HCEC 1CT (cell line): ENCODE measurements at places on chromosomes 13 and 19.

- no peak for DNase-seq
These were observed 17.8 kb downstream of the DPF1 start for GRCh38 chr19:38206006-38206745.

GRCh38 chr13:109989686-109990085, 203.3 kb upstream of the IRS2 start:
- peak; percentile 58 for DNase-seq

GRCh38 chr13:97568850-97569249, 134.9 kb downstream of the RAP2A start:
- no peak for DNase-seq

- DNase-seq = no peak
These were observed 170.6 kb upstream of the TSC22D1 start for GRCh38 chr13:44746690-44747089.

DNA sequence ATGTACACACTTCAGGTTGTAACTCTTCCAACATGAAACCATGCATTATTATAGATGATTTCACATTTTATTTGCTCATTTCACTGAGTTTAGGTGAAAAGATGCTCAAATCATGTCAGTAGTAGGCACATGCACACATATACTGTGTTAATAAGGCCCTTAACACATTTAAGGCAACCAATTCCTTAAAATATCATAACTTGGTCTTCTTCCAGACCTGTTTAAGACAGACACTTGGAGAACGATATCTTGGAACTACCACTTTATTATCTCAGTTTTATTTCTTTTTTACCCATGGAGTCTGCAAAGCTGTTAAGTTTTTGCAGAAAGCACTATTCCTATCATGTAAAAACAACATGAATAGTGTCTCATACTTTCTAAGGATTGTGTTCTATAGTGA, 395.2 kb upstream of the MIR17HG start:
- DNase-seq = no peak

DNA sequence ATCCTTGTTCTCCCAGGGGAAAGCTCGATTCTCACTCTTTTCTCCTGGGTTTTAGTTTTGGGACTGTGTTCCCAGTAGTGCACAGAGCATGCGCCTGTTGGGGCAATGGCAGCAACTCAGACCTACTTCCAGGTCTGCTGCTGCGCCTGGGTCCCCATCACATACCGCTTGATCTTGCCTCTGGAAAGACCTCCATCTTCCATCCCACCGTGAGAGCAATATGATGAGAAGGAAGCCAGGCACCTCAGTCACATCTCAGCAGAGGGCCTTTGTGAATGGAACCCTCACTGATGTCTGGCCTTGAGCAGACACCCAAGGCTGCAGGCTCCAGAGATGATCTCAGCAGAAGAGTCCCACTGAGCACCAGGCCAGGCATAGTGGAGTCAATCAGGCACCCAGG, 176.8 kb upstream of the ZNF507 start:
- no peak for DNase-seq

GRCh38 chr13:52371736-52372247, 34.2 kb downstream of the THSD1 start:
- peak; percentile 56 for DNase-seq

DNA sequence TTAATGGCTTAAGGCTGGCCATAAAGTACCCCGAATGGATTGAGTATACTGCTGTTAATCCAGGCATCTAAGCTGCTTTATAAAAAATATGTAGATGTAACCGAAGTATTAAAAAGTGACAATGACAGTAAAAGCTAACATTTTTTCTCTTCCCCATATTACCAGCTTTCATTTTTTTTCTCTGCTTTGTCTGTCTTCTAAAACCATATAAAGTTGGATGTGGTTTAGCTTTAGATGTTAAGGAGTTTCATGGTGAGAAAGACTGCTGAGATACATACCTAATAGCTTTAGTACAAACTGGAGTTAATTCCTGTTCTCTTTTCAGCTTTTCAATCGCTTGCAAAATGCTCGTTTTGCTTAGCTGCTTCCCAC, 838 bp downstream of the AKAP11 start:
- no peak for DNase-seq

DNA sequence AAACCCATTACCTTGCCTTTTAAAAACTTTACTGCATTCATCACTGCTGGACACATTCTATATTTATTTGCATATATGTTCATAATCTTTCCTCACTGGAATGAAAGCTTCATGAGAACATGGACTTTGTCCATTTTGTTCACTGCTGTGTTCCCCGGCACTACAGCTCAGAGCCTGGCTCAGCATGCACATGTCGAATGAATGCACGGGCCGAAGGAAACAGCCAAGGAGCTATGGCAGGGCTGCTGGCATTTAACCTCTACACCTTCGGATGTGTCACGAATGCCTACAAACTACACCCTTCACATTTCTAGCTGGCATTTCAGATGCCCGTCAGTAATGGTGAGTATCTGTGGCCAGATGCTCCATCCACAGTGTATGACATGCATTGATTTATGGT, 7.6 kb downstream of the MTIF3 start:
- DNase-seq = no peak

GRCh38 chr19:29630655-29631054, 24.6 kb downstream of the POP4 start:
- DNase-seq = peak; percentile 9

DNA sequence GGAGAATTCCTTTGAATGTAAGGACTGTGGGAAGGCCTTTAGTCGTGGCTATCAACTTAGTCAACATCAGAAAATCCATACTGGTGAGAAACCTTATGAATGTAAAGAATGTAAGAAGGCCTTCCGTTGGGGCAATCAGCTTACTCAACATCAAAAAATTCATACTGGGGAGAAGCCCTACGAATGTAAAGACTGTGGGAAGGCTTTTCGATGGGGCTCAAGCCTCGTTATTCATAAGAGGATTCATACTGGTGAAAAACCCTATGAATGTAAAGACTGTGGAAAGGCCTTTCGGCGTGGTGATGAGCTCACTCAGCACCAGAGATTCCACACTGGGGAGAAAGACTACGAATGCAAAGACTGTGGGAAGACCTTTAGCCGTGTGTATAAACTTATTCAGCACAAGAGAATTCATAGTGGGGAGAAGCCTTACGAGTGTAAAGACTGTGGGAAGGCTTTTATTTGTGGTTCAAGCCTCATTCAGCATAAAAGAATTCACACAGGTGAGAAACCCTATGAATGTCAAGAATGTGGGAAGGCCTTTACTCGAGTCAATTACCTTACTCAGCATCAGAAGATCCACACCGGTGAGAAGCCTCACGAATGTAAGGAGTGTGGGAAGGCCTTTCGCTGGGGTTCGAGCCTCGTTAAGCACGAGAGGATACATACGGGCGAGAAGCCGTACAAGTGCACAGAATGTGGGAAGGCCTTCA, 39.2 kb downstream of the ZNF331 start:
- no peak for DNase-seq

DNA sequence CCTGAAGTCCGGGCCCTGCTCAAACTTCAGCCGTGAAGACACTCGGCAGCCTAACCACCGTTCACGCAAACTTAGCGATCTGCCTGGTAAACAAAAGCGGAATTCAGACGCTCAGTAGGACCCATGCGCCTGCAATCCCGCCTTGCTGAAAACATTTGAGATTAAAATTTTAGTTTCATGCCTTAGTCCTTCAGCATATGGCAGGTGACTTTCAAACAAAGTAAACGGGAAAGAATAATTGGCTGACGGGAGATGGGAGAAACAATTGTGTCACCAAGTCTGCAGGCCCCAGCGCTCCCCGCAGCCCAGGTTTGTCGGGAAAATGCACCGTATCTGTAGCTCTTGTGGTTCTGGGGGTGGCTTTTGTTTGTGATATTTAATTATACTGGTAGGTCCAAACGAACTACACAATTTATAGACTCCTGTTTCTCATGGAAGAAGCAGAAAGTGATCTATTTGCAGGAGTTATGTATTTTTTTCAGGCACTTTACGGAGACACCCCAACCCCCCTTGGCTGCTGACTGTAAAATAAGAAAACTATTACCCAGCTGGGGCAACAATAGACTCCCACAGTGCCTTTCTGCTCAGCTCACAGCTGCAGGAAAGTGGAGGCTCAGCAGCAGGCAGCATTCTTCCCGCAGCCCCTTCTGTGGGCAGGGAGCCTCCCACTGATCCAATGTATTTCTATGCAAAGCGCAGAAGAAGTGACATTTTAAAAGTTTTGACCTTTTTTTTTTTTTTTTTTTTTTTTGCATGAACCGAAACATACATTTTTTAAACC, 94.8 kb downstream of the SOX1 start:
- DNase-seq = no peak

DNA sequence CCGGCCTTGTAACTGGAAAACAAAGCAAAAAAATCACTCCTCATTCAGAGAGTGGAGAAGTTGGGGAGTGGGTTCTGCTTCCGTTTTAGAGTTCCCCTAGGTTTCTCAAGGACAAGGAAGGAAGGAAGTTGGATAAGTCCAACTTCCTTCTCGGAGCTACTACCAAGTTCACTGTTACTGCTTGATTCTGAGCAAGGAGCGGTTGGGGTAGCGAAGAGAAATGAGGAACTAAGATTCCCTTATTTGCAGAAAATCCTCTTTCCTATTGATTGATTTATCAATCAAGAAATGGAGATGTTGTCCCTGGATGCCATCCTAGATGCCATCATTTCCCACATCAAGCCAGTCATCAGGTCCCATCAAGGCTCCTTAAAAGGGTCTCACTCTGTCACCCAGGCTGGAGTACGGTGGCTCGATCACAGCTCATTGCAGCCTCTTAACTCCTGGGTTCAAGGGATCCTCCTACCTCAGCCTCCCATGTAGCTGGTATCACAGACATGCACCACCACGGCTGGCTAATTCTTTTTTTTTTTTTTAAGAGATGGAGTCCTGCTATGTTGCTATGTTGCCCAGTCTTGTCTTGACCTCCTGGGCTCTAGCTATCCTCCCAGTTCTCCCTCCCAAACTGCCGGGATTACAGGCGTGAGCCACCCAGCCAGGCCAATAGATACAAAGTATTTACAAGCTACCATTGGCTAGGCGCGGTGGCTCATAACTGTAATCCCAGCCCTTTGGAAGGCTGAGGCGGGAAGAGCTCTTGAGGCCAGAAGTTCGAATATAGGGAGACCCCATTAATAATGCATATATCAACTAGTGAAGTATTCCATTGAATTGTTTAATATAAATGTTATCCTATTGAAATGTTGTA, 809 bp upstream of the B9D2 start:
- no peak for DNase-seq

DNA sequence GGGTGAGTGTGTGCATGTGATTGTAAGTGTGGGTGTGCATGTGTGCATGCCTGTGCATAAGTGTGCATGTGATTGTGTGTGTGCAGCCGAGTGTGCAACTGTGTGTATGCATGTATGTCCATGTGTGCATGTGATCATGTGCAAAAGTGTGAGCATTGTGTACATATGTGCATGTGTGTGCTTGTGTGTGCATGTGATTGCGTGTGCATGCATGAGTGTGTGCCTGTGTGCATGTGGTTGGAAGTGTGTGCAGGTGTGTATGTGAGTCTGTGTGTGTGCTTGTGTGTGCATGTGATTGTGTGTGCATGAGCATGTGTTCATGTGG, 3.5 kb downstream of the PODNL1 start:
- no peak for DNase-seq

- DNase-seq = no peak
These were observed 8.2 kb upstream of the SIAH3 start for GRCh38 chr13:45859705-45860104.

DNA sequence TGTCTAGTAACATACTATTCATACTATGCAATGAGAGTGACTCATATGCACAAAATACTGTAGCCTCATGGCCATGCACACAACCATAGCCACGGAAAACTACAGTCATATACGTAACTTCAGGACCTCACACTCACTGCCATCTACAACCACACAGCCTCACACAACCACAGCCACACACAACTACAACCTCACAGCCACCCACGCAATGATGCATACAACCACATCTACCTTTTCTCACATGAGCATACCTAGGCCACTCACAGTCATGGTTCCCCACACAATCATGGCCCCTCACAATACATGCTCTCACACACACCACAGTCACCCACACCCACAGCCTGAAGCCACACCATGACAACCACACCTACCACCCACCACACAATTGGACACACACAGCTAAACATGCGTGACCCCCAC, 8.7 kb upstream of the TNFSF14 start:
- peak; percentile 77 for DNase-seq

DNA sequence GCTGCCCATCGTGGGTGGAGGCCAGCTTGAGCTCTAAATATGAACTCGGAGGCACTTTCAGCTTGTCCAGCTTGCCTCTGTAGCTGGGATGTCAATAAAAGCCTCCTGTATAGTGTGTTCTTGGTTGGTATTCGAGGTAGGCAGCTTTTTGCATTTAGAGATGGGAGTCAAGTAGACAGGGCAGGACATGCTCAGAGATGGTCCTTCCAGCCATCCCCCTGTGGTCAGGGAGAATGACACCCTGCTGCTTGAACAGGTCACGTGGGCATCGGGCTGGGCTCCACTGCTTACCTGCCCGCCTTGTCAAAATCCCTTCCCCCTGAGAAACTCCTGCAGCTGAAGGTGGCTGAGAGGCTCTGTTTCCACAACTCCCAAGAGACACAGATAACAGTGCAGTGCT, 302.5 kb downstream of the ZNF536 start:
- no peak for DNase-seq

- DNase-seq = peak; percentile 3
These were observed 6.7 kb upstream of the ZNF761 start for GRCh38 chr19:53424968-53425597.

- DNase-seq = no peak
These were observed at the start of gene A1BG for GRCh38 chr19:58352760-58353671. A1BG (minus strand) TSS chr19:58353492; CDS start chr19:58353437, 55 bp downstream.

GRCh38 chr19:57712222-57712621, 3.2 kb upstream of the ZNF154 start:
- DNase-seq = no peak

DNA sequence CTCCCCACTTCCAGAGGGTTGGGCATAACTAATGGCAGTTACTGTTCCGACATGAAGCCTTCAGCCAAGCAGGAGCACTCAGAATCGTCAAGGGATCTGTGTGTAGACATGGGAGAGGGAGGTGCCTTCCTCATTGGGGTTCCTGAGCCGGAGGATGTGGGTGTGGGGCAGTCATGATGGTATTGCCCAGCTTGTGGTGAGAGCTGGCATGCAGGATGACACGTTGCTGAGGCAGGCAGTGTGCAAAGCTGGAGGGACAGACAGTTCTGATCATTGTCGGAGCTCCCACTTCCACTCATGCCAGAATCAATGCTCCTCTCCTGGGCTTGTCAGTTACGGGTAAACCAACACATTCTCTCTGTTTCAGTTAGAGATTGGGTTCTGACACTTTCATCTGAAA, 83.9 kb upstream of the TSC22D1 start:
- DNase-seq = no peak

DNA sequence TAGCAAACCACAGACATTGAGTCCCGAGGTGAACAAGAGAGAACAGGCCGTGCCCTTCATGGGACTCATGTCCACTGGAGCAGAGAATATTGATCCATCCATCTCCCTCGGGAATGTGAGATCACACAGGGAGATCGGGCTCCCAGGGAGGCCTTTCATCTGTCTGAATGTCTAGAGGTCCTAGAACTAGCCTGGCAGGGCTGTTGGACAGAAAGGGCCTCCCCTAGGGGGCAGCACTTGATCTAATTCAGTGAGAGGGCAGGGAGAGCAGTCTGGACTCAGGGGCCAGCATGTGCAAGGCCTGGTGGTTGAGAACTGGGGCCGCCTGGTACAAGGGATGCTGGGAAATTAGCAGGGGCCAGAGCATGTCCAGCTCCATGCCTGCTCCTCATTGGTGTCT, 4.3 kb downstream of the RUVBL2 start:
- DNase-seq = peak; percentile 60
